ENCODE measurements at places on chromosomes 12 and 14.

DNA sequence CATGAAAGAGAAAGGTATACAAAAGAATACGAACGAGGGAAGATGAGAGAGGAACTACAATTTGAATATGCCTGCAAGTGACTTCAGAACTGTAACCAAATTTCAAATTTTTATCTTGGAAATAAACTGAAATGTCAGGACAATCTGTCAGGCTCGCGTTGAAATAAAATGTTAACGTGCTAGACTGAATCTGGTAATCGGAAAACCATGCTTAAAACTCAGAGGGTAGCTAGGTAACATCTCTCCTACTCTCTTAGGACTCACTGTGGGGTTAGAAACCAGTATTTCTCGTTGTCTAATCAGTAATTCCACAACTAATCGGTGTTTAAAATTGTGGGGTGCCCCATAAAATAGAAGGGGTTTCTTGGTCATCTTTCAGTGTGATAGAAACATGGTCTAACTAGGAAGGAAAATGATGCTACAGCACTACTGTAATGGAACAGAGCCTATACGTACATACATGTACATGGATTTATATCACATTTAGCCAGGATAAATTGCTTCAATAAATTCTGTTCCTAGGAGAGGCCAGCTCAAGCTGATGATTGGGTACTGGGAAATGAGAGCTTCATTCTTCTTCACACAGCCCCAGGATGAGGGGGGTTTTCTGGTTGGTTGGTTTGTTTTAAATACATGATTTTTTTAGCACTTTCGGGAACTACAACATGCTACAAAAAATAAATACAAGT is 23.9 kb downstream of the ATF7 start:
- DNase-seq, result no peak

GRCh38 chr12:69102856-69103255 is 136.5 kb upstream of the CPSF6 start:
- no peak for DNase-seq

GRCh38 chr14:47833011-47833410 is 157.6 kb upstream of the MDGA2 start:
- DNase-seq, result no peak

- no peak for DNase-seq
Measured at GRCh38 chr12:132099739-132100138, 44.4 kb downstream of the DDX51 start.

GRCh38 chr12:75644472-75645072 is 133.2 kb upstream of the KRR1 start:
- no peak for DNase-seq

DNA sequence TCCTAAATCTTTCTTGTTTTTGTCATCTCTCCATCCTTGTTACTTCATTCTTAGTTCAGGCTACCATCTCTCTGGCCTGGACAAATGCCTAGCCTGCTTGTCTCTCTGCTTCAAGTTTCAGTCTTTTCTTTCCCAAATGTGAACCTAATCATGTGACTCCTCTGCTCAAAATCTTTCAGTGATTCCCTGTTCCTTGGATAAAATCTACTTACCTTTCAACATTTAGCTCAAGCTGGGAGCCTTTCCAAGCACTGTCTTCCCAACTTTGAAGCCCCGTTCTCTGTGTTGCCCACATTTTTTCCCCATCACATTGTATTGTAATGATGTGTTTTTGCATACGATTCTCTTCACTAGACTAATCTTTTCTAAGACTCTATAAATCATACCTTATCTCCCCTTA is 24.7 kb downstream of the SLC7A8 start:
- no peak for DNase-seq

- no peak for DNase-seq
Measured at GRCh38 chr12:129005416-129005815, 152.1 kb downstream of the GLT1D1 start.

- no peak for DNase-seq
Measured at GRCh38 chr12:3075315-3075714, 1.9 kb upstream of the TSPAN9 start.

- no peak for DNase-seq
Measured at GRCh38 chr14:68964300-68965093, 14.6 kb downstream of the ACTN1 start.

GRCh38 chr14:89841851-89842250 is 112.7 kb downstream of the EFCAB11 start:
- DNase-seq, result no peak

- DNase-seq, result no peak
Measured at GRCh38 chr12:52418576-52419110, 12.5 kb upstream of the KRT82 start.

DNA sequence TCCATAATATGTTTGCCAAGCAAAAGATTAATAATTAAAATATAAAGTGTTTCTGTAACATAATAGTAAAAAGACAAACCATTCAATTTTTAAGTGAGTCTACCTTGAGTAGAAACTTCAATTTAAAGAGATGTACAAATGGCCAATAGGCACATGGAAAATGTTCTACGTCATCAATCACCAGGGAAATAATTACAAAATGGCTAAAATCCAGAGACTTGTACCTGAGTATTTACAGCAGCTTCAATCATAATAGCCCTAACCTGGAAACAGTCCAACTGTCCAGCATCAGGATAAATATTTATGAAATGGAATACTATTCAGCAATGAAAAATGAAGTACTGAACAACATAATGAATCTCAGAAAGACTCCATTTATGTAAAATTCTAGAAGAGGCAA is 95.5 kb upstream of the FAR2 start:
- DNase-seq, result no peak

GRCh38 chr12:129200576-129200975 is 347.3 kb downstream of the GLT1D1 start:
- no peak for DNase-seq

- no peak for DNase-seq
Measured at GRCh38 chr12:1054117-1054870, 63.3 kb downstream of the ERC1 start.

DNA sequence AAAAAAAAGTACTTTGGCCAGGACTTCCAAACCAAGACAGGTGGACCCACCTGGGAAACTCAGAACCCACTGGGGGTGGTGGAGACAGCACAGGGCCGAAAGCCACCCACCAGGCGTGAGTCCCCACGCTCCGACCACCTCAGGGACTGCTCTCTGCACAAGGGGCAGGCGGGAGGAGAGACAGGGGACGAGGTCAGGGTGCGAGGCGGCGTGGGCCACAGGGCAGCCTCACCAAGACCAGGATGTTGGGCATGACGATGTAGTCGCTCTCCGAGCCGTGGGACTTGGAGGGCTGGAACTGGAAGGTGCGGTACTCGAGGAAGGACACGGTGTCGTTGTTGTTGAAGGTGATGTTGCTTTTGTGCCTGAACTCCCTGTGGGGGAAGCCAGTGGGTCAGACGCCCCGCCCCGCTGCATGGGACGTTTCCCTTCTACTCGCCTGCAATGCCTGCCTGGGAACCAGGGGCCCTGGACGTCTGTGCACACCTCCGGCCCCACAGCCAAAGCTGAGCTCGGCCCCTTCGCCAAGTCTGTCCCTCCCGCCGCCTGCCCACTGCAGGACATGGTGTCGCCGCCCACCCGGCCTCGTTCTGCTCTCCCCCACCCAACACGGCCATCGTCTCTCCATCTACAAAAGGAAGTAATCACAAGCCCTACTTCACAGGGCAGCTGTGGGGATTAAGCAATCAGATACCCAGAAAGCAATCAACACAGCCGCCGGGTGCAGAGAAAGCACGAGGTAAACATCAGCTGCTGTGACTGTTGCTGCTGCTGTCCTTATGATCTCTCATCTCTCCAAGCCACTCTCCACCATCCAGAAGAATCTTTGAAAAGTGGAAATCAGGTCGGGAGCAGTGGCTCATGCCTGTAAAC is 48.7 kb downstream of the SCARB1 start:
- DNase-seq, result no peak

DNA sequence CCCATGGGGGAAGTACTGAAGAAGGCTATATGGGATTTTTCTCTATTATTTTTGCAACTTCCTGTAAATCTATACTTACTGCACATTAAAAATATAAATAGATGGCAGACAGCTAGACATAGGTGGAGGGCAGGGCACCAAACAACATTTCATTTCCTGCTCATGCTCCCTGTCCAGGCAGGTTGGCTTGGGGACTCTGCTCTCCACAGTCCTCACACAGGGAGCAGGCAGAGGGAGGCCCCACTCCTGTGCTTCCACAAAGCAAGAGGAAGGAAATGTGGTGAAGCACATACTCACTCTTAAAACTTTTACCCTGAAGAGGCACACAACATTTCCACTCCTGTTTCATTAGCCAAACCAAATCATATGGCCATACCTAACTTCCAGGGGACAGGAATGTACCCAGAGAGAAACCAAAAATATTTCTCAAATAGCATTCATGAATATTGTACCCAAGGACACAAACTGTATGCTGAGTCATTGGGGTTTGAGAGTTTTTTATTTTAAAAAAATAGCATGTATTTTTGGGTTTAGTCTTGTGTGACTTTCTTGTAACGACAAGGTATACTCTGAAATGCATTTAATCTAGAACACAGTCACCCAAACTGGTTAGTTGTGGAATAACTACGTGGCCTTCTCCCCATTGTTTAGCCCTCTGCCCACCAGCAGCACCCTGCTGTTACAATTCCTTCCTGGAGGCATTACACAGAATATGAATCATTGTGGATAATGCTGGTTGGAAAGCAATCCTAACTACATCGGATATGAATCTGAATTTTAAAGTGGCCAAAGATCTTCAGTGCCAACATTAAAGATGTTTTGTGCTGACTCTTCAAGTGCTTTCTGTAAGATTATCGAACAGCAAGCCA is 40.9 kb downstream of the RTN1 start:
- DNase-seq, result no peak

DNA sequence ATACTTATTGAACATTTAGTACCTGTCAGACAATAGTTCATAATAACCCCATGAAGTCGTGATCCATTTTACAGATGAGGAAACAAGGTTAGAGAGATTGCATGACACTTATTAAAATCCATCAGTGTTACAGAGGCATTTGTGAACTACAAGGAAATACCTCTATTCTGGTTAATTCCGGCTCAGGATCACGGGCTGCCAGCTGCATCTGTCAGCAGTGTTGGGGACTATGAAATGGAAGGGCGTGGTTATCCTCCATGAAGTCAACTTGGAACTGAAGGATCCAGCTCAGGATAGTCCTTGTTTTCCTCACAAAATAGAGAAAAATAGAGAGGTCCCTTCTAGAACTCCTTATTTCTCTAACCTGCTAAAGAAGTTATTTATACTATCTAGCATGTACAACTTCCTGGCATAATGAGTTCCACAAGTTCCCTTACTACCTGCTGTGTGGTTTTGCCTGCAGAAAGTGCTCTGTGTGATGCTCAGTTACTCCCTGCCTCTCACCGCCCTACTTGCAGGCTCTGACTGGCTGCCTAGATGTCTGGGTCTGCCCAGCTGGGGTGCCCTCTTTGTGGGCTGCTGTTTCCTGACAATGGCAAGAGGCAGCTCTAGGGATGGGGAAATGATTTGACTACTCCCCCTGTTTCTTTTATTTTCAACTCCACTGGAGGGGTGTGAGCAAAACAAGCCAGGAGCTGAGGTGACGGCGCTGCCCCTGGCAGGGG is 36.8 kb downstream of the PLXNC1 start:
- no peak for DNase-seq

DNA sequence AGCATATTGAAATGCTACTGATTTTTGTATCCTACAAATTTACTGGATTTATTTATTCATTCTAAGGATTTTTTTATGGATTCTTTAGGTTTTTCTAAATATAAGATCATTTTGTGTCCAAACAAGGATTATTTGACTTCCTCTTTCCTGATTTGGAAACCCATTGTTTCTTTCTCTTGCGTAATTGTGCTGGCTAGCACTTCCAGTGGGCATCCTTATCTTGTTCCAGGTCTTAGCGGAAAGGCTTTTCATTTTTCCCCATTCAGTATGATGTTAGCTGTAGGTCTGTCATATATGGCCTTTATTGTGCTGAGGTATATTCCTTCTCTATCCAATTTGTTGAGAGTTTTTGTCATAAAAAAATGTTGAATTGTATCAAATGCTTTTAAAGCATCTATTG is 57.2 kb upstream of the RHOJ start:
- no peak for DNase-seq

GRCh38 chr14:66421990-66422946 is 63.9 kb upstream of the CCDC196 start:
- DNase-seq, result no peak

DNA sequence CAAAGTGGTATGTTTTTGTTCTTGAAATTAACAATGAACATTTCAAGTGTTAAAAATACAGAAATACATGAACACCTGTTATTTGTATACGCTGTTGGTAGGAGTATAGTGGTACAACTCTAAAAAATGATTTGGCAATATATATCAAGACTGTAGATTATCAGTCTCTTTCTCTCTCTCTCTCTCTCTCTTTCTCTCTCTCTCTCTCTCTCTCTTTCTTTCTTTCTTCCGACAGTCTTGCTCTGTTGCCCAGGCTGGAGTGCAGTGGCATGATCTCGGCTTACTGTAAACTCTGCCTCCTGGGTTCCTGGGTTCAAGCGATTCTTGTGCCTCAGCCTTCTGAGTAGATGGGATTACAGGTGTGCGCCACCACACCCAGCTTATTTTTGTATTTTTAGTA is 12.6 kb downstream of the HEBP1 start:
- DNase-seq, result no peak

- DNase-seq, result no peak
Measured at GRCh38 chr14:63713764-63714163, 14.1 kb downstream of the SGPP1 start.

GRCh38 chr12:109625131-109625559 is 51.6 kb downstream of the MVK start:
- DNase-seq, result no peak

GRCh38 chr12:54068418-54069070 is 14.9 kb downstream of the HOXC4 start:
- no peak for DNase-seq

- no peak for DNase-seq
Measured at GRCh38 chr12:127150028-127150427, 1116.9 kb upstream of the TMEM132C start.

- no peak for DNase-seq
Measured at GRCh38 chr12:13304924-13305323, 108.4 kb downstream of the EMP1 start.

- DNase-seq, result no peak
Measured at GRCh38 chr14:73492670-73493069, 1.9 kb downstream of the RIOX1 start.

DNA sequence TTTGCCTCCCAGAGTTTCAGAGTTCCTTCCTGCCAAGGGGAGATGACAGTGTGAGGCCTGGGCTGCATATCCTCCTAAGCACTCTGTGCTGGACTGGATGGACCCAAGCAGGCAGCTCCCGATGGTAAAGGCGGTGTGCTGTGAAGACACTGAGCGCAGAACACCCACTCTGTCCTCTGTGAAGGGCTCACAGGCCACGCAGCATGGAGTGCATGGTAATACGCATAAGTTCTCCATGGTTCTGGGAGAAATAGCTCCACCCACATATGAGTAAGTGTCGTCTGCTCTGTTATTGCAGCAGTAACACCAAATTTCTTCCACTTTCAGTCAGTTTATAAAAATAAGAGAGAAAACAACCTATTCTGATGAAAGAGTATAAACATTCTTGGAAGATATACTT is 55.8 kb downstream of the TMEM30B start:
- DNase-seq, result no peak

GRCh38 chr12:57031138-57031725 is 14.9 kb upstream of the TAC3 start:
- no peak for DNase-seq

GRCh38 chr14:79383031-79383430 is 828.3 kb downstream of the DIO2 start:
- no peak for DNase-seq
